ENCODE measurements at places on chromosomes 1 and 21.

- DNase-seq = no peak
Observed at GRCh38 chr1:161499099-161500039, 5.9 kb upstream of the FCGR2A start.

- no peak for DNase-seq
Observed at GRCh38 chr1:44945967-44946366, 40.4 kb downstream of the EIF2B3 start.

DNA sequence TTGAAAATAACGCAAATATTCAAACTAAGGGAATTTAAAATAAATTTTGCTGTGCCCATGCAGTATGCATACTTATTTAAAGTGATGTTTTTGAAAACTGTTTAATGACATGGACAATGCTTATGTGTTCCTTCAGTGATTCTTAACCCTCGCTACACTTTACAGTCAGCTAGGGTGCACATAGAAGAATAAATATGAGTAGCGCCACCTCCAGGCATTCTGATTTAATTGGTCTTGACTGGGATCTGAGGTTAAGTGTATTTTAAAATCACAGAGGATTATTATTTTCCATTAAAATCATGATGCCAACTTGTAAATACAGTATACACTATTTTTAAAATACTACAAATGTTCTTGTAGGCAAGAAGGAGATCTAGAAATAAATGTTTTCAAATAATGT lies 373.5 kb upstream of the ADGRL4 start:
- DNase-seq = no peak

DNA sequence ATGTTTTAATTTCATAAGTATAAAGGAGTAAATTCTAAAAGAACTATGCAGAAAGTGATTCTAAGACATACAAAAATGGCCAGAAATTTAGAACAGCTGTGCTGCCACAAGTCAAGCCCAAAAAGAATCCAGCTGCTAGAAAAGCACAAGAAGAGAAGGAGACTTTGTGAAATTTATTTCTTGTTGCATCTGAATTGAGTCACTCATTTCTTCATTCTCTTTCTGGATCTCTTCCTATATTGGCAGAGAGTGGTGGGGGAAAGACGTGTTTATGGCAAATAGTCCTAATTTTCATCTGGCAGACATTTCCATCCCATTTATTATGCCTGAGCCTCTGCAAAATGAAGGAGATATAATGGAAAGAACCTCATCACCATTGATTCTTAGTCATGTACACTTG lies 139.6 kb upstream of the CTTNBP2NL start:
- DNase-seq = no peak

DNA sequence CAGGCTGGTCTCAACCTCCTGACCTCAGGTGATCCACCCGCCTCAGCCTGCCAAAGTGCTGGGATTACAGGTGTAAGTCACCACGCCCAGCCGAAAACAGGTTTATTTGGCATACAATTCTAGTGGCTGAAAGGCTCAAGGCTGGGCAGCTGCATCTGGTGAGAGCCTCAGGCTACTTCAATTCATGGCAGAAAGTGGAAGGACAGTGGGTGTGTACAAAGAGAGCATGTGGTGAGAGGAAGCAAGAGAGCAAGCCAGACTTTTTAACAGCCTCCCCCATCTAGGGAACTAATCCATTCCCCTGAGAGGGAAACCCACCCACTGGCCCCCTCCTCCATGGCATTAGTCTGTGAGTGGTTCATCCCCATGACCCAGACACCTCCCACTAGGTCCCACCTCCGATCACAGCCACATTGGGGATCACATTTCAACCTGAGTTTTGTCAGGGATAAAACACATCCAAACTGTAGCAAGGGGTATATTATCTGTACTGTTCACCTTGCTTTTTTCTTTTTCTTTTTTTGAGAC lies 9.5 kb downstream of the BMP8A start:
- DNase-seq = no peak

DNA sequence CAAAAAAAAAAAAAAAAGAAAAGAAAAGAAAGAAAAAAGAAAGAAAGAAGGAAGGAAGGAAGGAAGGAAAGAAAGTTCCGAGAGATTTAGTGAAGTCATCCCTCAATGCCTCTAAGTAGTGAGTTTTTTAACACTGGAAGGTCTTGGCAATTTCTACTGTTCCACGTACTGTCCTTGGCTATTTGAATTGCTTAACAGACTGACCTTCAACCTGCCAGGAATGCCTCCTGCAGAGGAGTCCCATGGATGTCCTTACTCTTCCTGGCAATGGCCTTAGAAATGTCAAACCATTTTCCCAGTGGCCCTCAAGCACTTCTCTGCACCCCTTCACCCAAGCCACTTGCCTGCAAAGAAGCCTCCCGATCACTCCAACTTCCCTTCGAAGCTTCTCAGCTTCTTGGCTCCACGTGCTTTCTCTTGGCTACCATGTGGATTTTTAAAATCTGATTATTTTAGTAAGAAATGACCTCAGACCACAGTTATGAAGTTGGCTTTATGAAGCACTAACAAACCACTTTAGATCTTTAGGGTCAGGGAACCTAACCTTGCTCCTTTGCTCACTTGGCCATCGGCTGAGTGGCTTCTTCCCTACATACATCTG lies 43.7 kb upstream of the ABCG1 start:
- DNase-seq = no peak

DNA sequence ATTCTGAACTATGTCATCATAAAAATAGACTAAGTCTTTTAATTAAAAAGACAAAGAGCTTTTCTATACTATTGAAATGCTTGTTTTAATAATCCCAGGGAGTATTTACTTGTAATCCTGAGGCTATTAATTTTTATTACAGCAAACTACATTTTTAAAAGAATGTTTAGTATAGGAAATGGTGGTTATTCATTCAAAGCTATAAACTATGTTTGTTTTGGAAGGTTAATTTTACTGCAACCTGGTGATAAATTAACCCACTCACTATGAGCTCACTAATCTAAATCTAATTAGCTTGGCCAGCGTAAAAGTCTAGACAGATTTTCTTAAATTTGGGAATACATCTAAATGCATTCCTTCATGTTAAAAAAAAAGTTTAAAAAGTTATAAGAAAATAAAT lies 13.8 kb upstream of the EYA3 start:
- DNase-seq = no peak

DNA sequence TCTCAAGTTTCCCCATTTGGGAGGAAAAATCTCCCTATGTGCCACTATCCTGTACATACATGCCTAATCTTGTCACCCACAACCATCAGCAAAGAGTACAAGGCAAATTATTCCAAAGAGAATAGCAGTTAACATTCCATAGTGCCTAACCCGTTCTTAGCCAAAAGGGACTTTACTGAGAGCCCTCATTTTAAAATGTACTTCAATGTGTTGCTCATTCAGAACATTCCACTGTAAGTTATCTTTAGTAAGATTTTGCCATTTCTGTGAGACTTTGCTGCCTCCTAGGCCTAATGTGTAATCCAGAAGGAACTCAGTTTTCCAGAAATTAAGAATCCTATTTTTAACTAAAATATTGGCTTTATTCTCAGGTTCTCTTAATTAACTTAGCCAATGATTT lies 11.3 kb upstream of the MRPL55 start:
- DNase-seq = no peak

DNA sequence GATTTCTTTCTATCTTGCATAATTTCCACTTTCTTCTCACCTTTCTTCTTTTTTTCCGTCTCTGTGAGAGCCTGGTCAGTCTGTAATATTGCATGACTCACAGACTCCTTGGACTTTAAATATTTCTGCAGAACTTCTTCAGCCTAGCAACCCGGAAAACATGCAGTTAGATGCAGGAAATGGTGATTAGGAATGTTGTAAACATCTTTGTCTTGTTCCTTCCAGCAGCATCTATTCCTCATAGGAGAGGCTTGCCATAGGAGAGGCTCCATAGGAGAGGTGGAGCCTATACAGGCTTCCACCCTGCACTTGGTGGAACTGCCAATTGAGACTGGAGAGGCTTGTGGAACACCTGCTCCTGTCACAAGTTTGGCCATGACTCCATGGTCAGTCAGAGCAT lies 10.0 kb downstream of the GBP5 start:
- no peak for DNase-seq

DNA sequence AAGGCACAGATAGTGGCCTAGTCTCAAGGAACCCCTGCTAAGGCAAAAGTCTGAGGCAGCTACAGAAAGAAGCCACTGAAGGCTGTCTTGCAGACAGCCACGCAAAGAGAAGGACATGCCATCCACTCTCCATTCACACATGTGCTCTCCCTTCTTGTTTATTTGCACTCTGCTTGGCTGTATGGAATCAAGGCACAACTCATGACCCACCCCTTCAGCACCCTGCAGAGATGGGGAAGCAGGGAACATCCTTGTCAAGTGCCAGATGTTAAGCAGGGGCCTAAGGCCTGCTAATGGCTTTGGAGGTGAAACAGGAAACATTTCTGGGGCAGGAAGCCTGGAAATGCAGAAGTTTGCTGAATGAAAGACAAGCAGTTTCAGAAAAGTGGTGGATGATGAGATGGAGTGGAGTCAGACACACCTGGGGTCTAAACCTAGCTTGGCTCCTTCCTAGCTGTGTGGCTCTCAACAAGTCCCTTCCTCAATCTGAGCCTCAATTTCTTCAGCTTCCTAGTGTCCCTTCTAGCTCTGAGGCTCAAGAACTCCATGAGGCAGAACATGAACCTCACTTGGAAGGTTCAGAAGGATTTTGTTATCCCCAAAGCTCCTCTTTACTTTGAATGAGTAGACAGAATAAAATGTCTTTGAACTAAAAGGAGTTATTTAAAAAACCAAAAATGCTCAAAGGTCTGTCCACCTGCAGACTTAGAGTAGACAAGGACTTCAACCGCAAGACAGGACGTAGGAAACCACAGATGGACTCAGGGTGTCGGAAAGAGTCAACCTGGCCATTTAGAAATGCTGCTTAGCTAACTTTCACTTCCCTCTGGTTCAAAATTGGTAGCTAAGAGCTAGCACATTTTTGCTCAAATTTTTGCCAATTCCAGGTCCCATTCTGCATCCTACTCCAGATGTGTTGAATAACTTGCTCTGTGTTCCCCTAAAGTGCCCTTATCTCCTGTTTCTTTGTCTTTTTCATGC lies 283.1 kb downstream of the PLPP3 start:
- no peak for DNase-seq

DNA sequence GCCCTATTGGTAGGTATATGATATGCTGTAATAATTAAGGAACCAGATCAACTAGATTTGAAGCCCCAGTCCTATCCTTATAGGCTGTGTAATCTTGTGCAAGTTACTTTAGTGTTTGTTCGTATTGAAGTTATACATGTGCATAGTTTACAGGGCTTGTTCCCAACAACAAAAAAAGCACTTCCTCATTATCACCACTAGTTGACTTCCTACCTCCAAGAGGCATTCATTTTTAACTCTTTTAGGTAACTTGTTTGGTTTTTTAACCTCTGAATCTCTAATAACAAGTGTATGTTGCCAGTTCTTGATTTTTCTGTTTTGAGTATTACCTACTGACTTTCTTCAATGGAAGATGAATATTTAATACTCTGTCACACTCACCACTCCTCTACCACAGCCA lies 71.9 kb downstream of the ST3GAL3 start:
- no peak for DNase-seq

GRCh38 chr1:46131093-46131492 lies 1.3 kb downstream of the PIK3R3 start:
- no peak for DNase-seq

DNA sequence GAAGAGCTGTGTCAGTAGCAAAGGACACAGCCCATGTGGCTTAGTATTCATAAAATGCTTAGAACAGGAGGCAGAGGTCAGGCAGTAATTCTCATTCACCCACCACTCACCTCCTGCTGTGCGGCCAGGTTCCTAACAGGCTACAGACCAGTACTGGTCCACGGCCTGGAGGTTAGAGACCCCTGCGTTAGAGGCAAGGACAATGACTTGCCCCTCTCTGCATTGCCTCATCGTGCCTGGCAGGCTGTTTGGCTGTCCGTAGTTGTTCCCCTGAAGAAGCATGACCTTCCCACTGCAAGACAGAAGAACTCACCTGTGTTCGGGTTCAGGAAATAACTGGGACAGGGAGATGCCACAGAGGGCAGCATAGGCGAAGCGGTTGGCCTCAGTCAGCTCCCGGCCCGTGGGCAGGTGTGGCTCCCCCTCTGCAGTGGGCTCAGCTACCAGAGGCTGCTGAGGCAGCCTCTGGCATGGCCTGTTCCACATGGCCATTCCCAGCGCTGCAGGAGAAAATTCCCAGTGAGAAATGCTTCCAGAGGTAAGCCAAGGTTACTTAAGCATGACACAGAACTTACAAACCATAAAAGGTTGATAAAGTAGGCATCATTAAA lies 19.3 kb downstream of the TMCO4 start:
- no peak for DNase-seq

GRCh38 chr21:33313183-33313582 lies 11.6 kb upstream of the IFNAR1 start:
- no peak for DNase-seq

DNA sequence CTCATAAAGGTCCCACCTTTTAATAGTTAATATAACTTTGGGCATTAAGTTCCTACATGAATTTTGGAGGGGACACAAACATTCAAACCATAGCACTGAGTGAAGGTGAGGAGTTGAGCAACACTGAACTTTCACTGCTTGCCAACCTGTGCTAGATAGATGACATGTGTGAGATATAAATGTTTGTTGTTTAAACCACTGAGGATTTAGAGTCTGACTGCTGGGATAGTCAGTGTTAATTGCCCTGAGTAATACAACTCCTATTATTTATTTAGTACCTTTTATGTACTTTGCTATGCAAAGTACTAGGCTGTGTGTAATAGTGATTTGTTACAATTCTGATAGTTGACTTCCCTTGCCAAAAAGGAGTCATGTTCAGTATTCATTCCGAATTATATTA lies 32.4 kb upstream of the SLC16A1 start:
- DNase-seq = no peak

Measured in ovary (tissue), 10 donors.